ENCODE measurements at places on chromosomes 1 and 21. TPM values are rescaled to one million over a fixed set of nuclear protein-coding genes. Genes with fewer than 3 reads are reported as not detected.

Gene DIO1
- polyA plus RNA-seq, result not detected

Gene LAMB3
- polyA plus RNA-seq, result 3.3 TPM

Gene PKP1
- polyA plus RNA-seq, result 0.04 TPM

Gene THAP3
- polyA plus RNA-seq, result 8.8 TPM

Gene ST3GAL3
- 11.5 TPM for polyA plus RNA-seq

Gene SLAMF9
- not detected for polyA plus RNA-seq

Gene DYNLT5
- 0.71 TPM for polyA plus RNA-seq

Gene AKR7A3
- polyA plus RNA-seq, result 0.46 TPM

Gene TMIGD3
- 0.11 TPM for polyA plus RNA-seq

Gene NKAIN1
- polyA plus RNA-seq, result 0.09 TPM

Gene KLHDC8A
- 0.06 TPM for polyA plus RNA-seq

Gene KCNK1
- 0.66 TPM for polyA plus RNA-seq

Gene MAP10
- 1.6 TPM for polyA plus RNA-seq

Gene TDRD5
- not detected for polyA plus RNA-seq

Gene DCDC2B
- not detected for polyA plus RNA-seq

Gene TMEM52
- polyA plus RNA-seq, result 0.53 TPM

Gene DISP3
- polyA plus RNA-seq, result 0.05 TPM

Gene PRKAA2
- polyA plus RNA-seq, result 4.7 TPM

Gene OR6P1
- not detected for polyA plus RNA-seq

Gene CRNN
- polyA plus RNA-seq, result not detected

Gene OPN3
- 70.1 TPM for polyA plus RNA-seq

Gene TSPEAR
- polyA plus RNA-seq, result not detected

Gene OR2T2
- polyA plus RNA-seq, result not detected

Gene RIMKLA
- polyA plus RNA-seq, result not detected

Gene VANGL1
- 8.2 TPM for polyA plus RNA-seq

Gene BCAR3
- polyA plus RNA-seq, result 24.9 TPM

Gene GSTM5
- 12.5 TPM for polyA plus RNA-seq

Measured in AG04450 (cell line).